ENCODE measurements at places on chromosomes 12 and 14.

- DNase-seq: no peak
Observed at GRCh38 chr14:60645126-60645741, 4.0 kb downstream of the SIX1 start.

- no peak for DNase-seq
Observed at GRCh38 chr14:98682033-98682432, 590.0 kb downstream of the BCL11B start.

DNA sequence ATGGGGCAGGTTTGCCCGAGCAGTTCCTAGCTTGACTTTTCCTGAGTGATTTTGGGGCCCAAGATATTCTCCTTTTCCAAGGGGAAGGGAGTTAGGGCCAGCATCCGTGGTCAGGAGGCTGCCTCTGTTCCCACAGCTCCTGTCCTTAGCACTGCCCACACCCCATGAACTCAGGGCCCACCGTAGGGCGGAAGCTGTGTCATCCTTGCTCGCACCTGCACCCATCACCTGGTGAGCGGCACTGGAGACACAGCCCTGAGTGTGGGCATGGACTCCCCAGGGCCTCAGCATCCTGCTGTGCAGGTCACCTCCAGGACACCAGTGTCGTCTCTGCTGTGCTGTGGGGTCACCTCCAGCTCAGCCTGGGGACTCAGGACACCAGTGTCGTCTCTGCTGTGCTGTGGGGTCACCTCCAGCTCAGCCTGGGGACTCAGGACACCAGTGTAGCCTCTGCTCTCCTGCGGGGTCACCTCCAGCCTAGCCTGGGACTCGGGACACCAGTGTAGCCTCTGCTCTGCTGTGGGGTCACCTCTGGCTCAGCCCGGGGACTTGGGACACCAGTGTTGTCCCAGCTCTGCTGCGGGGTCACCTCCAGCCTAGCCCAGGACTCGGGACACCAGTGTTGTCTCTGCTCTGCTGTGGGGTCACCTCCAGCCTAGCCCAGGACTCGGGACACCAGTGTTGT is 322.9 kb downstream of the ADGRD1 start:
- no peak for DNase-seq

GRCh38 chr14:33846100-33846824 is 104.6 kb downstream of the EGLN3 start:
- DNase-seq: no peak

GRCh38 chr14:68190032-68190431 is 370.5 kb downstream of the RAD51B start:
- DNase-seq: no peak

- no peak for DNase-seq
Observed at GRCh38 chr12:76670776-76671175, 93.1 kb upstream of the ZDHHC17 start.

- no peak for DNase-seq
Observed at GRCh38 chr14:21520767-21521166, 5.4 kb downstream of the SALL2 start.

- DNase-seq: no peak
Observed at GRCh38 chr12:66072135-66072534, 58.4 kb downstream of the LLPH start.

DNA sequence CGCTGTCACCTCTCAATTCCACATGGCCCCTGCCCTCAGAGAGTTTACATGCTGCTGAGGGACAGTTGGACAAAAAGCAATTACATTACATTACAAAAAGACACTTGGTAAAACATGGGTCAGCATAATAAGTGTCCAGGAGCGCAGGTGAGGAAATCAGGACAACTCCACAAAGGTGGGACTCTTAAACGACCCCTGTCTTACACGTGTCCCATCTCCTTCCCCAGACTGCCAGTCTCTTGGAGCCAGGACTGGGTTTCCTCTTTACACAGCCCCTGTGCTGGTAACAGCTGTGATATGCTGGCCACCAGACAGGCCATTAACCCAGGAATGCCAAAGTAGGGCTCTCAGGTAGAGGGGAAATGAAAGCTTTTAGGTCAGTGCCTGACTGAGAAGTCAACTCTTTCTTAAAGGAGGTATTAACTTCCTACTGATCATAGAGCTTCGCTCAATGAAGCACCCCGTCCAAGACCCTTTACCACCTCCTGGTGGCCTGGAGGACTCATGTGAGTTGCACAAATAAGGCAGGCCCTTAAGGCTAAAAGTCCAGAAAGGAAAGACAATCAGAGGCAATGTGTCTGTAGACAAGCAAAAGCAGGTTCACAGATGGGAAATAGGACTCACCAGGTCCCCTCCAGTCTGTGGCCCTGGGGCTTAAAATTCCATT is 55.5 kb downstream of the ANO2 start:
- no peak for DNase-seq

GRCh38 chr12:124577986-124578385 is 10.6 kb upstream of the NCOR2 start:
- DNase-seq: no peak

DNA sequence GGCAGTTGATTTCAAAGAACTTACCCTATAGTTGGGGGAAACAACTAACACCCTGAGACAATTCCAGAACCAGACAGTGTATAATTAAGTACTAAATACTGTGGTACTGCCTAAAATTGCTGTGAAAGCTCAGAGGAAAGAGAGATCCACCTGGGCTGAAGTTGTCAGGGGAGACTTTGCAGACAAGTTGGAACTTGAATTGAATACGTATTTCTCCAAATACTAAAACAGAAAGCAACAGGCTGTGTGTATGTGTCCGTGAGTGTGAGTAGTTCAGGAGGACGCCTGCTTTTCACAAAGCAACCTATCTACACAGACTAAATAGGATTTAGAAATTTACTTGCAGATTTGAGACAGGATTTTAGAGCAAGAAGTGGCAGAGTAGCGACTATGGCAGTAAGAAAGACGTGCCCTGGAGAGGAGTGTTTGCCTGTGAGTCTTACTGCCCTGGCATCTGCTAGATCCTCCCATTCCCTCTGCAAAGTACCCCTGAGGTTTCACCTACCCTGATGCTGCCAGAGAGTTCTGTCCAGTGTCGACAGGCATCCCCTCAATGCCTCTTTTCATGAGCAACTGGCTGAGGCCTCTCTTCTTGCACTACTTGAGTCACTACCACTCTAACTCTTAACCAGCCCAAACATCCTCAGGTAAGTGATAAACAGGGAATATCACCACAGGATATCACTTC is 37.4 kb upstream of the BMP4 start:
- DNase-seq: no peak

DNA sequence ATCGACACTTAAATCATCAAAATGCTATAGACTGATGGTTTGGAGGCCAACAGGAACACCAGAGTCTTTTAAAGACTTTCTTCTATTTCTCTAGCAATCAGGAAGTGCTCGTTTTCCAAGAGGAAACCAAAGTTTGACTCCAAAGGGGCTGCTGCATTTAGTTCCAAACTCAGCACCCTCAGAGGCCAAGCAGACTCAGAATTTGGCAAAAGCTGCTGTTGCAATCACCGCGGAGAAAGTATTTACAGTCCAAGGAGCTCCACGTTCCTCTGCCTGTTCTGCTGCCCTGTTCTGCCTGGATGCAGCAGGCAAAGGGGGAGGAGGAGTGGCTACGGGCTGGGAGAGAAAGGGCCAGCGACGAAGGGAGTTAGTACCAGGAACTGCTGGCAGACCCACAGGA is 325.1 kb downstream of the BCL11B start:
- no peak for DNase-seq

GRCh38 chr12:31007153-31007495 is 66.5 kb upstream of the DDX11 start:
- DNase-seq: no peak

GRCh38 chr12:120844768-120845449 is 59.2 kb downstream of the SPPL3 start:
- DNase-seq: no peak

DNA sequence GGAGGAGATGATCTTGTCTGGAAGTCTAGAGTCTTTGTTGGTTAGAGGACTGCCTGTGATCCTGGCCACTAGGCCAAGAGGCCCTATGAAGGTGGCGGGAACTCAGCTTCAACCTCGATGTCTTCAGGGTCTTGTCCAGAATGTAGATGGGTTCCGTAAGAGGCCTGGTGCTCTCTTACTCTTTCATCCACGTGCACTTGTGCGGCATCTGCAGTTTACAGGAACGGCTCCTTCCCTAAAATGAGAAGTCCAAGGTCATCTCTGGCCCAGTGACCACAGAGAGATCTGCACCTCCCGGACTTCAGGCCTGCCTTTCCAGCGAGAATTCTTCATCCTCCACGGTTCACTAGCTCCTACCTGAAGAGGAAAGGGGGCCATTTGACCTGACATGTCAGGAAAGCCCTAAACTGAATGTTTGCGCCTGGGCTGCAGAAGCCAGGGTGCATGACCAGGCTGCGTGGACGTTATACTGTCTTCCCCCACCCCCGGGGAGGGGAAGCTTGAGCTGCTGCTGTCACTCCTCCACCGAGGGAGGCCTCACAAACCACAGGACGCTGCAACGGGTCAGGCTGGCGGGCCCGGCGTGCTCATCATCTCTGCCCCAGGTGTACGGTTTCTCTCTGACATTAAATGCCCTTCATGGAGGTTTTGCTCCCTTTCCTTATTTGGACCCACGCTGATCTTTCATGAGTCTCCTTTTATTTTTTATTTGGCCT is 17.7 kb downstream of the WNT5B start:
- no peak for DNase-seq

DNA sequence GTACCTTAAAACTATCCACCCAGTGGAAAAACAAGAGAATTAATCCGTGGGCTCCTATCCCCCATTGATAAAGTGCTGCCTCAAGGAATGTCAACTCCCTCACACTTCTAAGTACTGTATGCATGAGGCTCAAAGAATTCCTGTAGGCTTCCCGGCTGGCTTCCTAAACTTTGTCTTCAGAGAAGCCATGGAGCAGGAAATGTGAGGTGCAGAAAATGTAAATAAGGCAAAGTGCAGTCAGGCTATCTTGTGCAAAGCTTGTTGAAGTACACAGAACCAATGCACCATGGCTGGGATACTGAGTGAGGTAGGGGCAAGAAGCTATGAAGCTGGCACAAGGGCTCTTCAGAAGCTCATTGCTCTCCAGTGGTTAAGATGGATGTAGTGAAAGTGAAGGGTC is 611.0 kb downstream of the FSCB start:
- DNase-seq: no peak

DNA sequence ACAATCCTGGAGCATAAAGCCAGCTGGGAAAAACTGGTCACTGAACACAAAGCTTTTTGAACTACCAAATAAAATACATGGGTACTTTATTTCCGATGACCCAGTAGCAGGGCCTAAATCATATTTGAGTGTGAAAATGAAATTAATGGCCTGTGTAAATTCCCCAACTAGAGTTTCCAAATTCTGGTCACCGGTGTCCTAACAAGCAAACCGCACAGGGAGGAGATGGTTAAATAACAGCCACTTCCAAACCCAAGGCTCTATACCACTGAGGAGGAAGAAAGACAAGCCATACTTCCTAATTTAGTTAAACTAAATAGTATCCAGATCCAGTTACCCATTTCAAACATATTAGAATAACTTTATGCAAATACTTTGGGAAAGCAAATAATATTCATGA is 40.1 kb upstream of the DUSP6 start:
- DNase-seq: no peak

DNA sequence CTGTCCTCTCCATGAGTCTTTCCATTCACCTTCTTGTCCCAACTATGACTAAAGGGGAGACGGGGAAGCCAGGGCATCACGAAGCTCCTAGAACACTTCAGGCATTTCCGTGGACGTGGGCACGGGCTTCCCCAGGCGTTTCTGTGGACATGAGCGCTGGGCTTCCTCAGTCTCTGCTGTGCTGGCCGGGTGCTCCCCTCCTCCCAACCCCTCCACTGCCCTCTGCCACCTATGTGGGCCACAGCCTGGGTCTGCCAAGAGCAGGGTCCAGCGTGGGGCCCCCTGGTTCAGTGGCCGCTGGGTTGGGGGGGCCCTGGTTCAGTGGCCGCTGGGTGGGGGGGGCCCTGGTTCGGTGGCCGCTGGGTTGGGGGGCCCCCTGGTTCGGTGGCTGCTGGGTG is 14.8 kb downstream of the HIP1R start:
- DNase-seq: no peak

DNA sequence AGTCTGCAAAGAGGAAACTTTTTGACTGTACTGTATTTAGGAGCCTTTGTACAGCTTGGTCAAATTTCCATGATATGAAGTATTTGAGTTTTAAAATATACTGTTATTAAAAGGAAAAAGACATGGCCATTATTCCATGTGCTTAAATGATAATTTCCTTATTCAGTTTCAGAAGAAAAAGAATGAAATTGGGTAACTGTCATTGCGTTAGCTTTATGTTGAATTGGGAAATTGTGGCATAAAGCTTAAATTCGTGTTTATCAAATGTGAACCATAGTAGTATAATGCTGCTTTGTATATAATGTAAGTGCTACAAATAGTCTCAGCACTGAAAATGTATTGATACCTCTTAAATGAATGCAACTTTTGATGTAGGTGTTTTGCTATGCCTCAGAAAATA is 64.9 kb downstream of the ETNK1 start:
- no peak for DNase-seq

- no peak for DNase-seq
Observed at GRCh38 chr14:90616881-90617280, 199.3 kb downstream of the TTC7B start.

DNA sequence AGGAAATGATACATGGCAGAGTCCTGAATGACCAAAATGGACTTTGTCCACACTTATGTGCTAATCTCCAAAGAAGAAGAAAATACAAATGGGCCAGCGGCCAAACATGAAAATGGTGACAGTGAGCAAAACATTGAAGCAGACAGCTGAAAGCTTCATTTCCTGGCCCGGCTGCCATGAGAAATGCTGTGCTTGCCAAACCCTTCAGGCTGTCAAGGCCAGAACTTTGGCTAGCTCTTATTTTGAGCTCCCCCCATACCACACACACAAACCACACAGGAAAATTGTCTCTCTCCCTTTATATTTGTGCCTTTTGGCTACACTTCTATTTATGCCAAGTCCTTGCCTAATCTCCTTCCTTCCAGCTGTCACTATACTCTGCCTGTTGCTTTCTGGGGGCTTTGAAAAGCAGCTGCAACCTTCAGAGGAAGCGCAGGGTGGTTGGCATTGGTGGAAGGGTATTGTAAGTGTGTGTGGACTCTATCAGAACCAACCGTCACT is 323.8 kb downstream of the RAD51B start:
- no peak for DNase-seq

GRCh38 chr12:3061059-3061458 is 16.1 kb upstream of the TSPAN9 start:
- no peak for DNase-seq

DNA sequence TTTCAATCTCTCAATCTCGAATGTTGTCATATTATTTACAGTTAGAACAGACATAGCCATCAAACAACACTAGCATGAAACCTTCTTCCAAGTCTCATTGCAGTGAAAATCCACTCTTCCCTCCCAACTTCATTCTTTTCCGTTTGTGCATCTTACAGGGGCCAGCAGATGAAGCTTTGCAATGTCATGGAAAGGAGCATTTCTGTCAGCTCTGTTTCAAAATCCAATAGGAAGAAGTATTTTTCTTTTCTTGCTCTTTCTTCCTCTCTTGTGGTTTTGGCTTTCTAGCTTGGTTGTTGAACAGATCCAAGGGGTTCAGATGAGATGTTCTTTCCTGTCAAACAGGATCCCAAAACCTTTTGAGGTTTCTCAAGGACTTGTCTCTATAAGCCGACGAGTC is 416.6 kb downstream of the AEBP2 start:
- no peak for DNase-seq
